ENCODE measurements at places on chromosomes 13 and 19.

- no peak for DNase-seq
Measured at GRCh38 chr19:6213696-6214641, 65.8 kb downstream of the MLLT1 start.

- DNase-seq = no peak
Measured at GRCh38 chr13:92590503-92590908, 636.1 kb upstream of the GPC6 start.

- DNase-seq = no peak
Measured at GRCh38 chr19:6925386-6925785, 38.0 kb downstream of the ADGRE1 start.

- no peak for DNase-seq
Measured at GRCh38 chr13:26015271-26016125, 36.3 kb downstream of the SHISA2 start.

GRCh38 chr13:77620138-77620537 is 77.3 kb upstream of the SLAIN1 start:
- no peak for DNase-seq

GRCh38 chr13:55000043-55000442 is 1971.4 kb downstream of the OLFM4 start:
- DNase-seq = no peak

GRCh38 chr19:45424191-45425058 is 708 bp upstream of the ERCC1 start:
- DNase-seq = peak; percentile 75

- peak; percentile 26 for DNase-seq
Measured at GRCh38 chr19:44552324-44552723, 22.8 kb upstream of the CEACAM20 start.

DNA sequence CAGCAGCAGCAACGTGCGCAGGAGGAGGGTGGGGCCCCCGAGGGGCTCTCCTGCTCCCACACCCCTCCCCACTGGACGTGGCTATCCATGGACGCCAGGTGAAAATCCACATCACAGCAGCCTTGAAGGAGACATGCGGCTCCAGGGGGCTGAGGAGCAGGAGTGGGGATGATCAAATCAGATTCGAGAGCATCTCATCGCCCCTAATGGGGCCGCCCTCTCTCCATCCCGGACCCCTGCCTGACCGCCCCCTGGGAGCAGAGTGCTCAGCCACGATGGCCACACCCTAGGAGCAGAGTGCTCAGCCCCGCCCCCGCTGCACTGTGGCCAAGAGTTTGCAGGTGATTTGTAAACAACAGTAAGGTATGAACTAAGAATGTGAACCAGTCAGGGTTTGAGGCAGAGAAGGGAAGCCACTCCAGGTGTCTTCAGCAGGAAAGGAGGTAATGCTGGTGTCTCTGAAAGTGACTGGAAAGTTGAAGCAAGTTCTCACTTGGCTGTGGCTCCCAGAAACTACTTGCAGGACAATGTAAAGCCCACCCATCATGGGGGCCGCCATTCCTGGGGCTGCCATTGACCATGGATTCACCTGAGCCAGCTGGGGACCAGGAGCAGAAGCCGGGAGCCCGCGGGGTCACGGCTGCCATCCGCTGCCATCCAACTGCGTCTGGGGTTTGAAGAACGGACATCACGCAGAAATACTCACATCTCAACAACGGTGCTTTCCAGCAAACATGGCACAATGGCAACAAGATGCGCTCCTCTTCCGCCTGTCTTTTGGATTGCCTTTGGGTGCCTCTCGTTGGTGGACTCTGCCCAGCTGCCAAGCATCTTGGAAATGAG is 71.8 kb downstream of the SPACA7 start:
- no peak for DNase-seq

GRCh38 chr13:71875823-71876222 is 8.8 kb upstream of the DACH1 start:
- no peak for DNase-seq

GRCh38 chr13:98571955-98572662 is 4.8 kb downstream of the STK24 start:
- DNase-seq = peak; percentile 73

GRCh38 chr13:73578251-73578875 is 519.6 kb downstream of the KLF5 start:
- DNase-seq = no peak

DNA sequence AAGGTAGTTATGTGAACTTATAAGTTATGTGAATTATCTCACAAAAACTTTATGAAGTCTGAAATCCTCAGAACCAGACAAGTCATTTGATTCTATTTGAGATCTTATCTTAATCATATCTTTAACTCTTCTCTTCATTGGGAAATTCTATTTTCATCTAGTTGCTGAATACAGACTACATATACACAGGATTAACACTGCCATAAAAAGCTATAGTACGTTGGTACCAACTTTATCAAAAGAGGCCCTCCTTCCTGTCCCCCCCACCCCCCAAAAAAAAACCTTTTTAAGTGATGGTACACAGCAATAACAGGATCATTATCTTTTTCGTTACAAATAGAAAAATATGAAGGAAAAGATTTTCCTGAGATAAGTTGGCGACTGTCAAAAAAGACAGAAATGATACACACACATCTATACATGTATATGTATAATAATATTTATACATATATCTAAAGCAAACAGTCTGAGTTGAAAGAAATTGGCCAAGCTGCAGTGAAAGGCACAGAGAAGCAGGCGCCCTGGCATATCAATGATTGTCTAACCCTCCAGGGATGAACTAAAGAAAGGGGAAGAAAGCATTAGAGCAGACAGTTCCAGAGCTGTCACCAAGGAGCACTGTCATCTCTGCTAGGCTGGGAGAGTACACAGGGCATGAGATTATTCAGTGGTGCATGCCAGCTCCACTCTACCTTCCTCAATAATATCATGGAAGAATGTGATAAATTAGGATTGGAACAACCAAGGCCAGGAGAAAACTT is 116.7 kb downstream of the KLF12 start:
- DNase-seq = no peak

DNA sequence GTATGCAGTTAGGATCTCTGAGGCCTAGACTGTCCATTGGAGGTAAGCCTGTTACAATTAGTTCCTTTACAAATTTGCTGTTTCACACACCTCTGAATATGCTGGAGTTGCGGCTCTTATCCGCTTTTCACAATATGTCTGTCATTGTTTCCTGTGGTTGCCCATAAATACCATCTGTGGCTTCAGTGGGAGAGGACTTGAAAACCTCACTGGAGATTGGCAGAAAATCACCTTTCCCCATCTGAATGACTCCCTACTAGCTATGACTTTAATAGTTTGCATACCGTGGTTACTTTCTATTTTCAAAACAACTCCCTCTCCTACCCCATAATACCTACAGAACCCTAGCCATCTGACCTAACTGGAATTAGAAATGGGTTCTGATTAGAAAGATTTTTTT is 454.3 kb downstream of the PCDH17 start:
- DNase-seq = no peak

DNA sequence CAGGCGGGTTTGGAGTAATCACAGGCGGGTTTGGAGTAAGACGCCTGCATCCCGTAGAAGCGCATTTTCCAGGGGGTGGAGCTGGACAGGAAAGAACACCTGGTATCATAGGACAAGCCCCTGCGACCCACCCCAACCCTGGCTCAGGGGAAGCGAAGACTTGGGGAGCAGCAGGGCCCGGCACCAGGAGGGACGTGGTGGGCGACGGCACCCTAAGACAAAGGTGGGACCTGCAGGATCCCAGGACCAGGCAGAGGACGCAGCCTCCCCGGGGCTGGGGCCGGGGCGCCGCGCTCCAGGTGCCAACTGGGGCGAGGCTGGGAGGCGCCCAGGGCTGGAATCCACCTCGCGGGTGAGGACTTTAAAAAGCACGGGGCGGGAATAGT is 520 bp downstream of the ZNF600 start:
- DNase-seq = peak; percentile 24
